H1 (cell line): ENCODE measurements at places on chromosomes 1 and 21. TPM values are rescaled to one million over a fixed set of nuclear protein-coding genes. Genes with fewer than 3 reads are reported as not detected.

DNA sequence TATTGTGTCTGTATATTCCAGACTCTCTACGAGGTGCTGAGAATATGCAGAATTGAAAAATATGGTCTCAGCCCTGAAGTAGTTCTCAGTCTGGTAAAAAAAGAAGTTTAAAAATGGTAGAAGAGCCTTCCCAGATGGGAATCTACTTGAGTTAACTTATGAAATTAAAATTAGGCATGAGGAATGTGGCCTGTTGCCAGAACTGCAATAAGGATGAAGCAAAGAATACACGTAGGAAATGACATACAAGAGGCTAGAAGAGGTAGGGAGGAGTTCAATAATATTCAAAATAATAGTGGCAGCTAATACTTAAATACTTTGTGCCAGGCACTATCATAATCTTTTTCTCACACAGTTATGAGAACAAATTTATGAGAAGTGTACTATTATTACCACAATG lies 6.3 kb downstream of the ASPM start:
- no peaks in the 10 kb centered on the region for H3K4me1 ChIP-seq
- no peak for DNase-seq
- no peak overlapping the region for H3K27ac ChIP-seq
- peaks cover 3% of the 10 kb centered on the region; the same call in 1 of the 2 replicates for H3K36me3 ChIP-seq

DNA sequence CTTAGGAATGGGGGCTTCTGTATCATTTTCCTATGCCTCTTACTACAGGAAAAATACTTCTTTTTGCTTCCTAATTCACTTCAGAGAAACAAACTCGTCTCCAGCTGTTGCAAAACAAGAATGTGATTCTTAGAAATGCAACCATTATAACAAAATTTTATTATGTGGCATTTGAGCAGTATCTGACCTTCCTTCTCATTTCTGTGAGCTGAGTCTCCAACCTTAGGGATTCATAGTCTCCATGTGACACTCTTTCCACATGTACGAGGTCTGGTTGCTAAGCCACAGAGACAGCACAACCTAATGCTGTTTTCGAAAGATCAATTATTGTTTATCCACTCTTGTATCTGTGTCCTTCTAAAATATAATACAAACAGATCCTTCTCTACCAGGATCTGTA lies 75.3 kb upstream of the RGS4 start:
- H3K27me3 ChIP-seq, result no peaks in the 10 kb centered on the region
- H3K4me1 ChIP-seq, result no peaks in the 10 kb centered on the region
- DNase-seq, result no peak

- H3K4me3 ChIP-seq, result no peak overlapping the region
- H3K27ac ChIP-seq, result no peak overlapping the region
- H3K27me3 ChIP-seq, result no peaks in the 10 kb centered on the region
- no peaks in the 10 kb centered on the region for H3K4me1 ChIP-seq
- no peaks in the 10 kb centered on the region for H3K36me3 ChIP-seq
Observed at GRCh38 chr1:65918564-65918963, 125.9 kb downstream of the PDE4B start.

GRCh38 chr1:100428160-100428559 lies 75.9 kb downstream of the CDC14A start:
- no peak for DNase-seq
- no peaks in the 10 kb centered on the region for H3K27me3 ChIP-seq
- no peak overlapping the region for H3K27ac ChIP-seq
- H3K4me1 ChIP-seq, result no peaks in the 10 kb centered on the region

- no peak overlapping the region for H3K4me3 ChIP-seq
- H3K4me1 ChIP-seq, result no peaks in the 10 kb centered on the region
- no peaks in the 10 kb centered on the region for H3K27me3 ChIP-seq
- no peak for DNase-seq
- H3K27ac ChIP-seq, result no peak overlapping the region
Observed at GRCh38 chr1:100184536-100184935, 6.5 kb upstream of the LRRC39 start.

DNA sequence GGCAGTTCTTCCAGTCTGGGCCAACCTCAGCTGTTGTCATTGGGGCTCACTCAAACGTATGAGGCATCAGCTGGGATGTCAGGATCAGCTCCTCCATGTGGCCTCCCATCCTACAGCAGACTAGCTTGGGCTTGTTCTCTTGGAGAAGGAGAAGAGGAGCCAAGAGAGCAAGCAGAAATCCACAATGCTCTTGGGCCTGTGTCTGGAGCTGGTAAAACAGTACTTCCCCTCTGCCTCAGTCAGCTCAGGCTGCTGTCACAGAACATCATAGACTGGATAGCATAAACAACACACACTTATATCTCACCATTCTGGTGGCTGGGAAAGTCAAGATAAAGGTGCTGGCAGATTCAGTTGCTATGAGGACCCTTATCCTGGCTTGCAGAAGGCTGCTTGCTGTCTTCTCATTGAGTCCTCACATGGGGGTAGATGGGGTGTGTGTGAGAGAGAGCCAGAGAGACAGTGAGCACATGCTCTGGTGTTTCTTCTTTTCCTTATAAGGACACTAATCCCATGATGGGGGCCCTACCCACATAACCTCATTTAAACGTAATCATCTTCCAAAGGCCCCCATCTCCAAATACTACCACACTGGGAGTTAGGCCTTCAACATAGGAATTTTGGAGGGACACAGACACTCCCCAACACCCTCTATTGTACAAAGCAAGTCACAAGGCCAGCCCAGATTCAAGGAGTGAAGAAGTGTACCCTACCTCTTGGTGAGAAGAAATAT lies 16.3 kb upstream of the DNAJC6 start:
- H3K27me3 ChIP-seq, result no peaks in the 10 kb centered on the region
- no peak overlapping the region for H3K4me3 ChIP-seq

The RPTN gene
- total RNA-seq, result not detected in 2 replicates

The NAV1 gene
- 42.7 and 43.6 TPM in 2 replicates for total RNA-seq

DNA sequence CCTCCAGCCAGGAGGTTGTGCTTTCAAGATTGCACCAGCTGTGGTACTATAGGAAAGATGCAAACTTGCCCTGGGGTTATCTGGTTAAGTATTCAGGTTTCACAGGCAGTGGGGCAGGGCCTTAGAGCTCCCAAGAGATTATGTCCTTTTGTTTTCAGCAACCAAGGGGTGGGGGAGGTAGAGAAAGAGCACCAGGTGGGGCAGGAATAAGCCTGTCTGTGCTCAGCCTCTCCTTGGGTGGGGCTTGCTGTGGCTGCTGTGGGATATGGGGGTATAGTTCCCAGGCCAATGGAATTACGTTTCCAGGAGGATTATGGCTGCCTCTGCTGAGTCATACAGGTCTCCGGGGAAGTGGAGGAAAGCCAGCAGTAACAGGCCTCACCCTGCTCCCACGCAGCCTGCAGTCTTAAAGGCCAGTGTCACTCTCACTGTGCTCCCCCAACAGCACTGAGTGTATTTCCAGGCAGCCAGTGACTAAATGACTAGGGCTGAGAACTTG lies 508.6 kb downstream of the RWDD3 start:
- H3K4me3 ChIP-seq, result no peak overlapping the region
- H3K27me3 ChIP-seq, result no peaks in the 10 kb centered on the region
- no peaks in the 10 kb centered on the region for H3K36me3 ChIP-seq
- H3K27ac ChIP-seq, result no peak overlapping the region
- H3K4me1 ChIP-seq, result no peaks in the 10 kb centered on the region
- DNase-seq, result no peak

The PLXNA2 gene
- 1.5 and 2.0 TPM in 2 replicates for total RNA-seq

DNA sequence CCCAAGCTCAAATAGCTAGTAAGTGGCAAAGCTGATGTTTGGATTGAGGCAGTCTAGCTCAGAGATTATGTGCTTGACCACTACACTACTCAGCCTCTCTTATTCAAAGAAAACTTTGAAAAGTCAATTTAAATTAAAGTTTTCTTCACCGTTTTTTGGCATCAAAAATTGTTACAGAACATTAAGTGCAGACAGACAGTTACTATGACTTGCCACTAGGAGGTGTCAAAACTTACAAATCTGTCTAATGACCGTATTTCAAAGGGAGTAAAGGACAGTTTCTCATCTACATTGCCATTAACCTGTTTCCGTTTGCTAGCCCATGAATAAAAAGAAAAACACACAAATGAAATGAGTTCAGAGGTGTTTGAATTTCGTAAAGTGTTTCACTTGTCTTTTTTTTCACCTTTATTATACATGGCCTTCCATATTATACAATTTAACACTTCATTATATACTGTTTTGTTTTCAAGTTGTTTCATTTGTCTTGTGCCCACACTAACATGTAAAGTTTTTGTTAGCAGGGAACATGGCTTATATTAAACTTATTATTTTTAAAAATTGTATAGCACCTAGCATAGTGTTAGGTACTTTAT lies 57.4 kb upstream of the MTF2 start:
- H3K27me3 ChIP-seq, result no peaks in the 10 kb centered on the region
- H3K27ac ChIP-seq, result no peak overlapping the region
- no peaks in the 10 kb centered on the region for H3K4me1 ChIP-seq

DNA sequence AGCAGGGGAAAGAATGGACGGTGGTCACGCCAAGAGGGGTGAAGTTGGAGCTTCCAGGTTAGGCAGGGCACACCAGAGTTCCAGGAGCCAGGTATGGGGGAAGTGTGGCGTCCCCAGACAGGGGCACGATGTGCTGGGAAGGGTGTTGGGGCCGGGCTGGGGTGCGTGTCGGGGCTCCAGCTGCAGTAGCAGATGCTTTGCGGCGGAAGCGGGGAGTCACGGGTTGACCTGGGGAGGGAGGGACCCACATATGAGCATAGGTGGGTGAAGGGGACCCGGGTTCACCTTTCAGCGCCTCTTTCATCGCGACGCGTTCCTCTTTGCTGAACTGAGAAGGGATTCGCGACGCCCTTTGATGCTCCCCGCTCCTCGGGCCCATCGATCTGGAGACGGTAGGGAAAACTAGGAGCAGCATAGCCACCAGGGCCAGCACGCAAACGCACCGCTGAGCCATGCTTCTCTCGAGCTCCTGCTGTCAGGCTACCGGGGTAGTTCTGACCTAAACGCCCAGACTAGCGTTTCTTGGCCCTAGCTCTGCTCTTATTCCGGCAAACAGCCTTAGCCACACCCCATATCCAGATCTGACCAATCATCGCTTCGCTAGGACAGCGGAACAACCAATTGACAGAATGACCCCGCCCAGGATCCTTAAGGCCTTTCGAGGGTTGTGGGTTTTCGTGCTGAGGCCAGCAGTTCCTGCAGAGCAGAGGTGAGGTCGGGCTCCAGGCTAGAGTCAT lies at the start of gene PM20D1:
Gene PM20D1, minus strand, starts transcription at position 514 of the 737 bp plus-strand sequence. Its CDS starts 60 bp downstream, at position 454.
- no peak within 1 kb of the TSS for H3K4me3 ChIP-seq
- no peak within 1 kb of the TSS for H3K27ac ChIP-seq
- H3K36me3 ChIP-seq, result no peaks in the 10 kb centered on the region
- H3K4me1 ChIP-seq, result no peaks in the 10 kb centered on the region
- H3K27me3 ChIP-seq, result no peaks in the 10 kb centered on the region; the same call in 1 of the 2 replicates

The SH2D1B gene
- total RNA-seq, result not detected in 2 replicates

GRCh38 chr1:110286564-110286963 lies 52.6 kb upstream of the RBM15 start:
- H3K27me3 ChIP-seq, result no peaks in the 10 kb centered on the region
- no peak for DNase-seq
- H3K4me3 ChIP-seq, result no peak overlapping the region
- H3K4me1 ChIP-seq, result no peaks in the 10 kb centered on the region

GRCh38 chr1:198440842-198441241 lies 99.6 kb downstream of the ATP6V1G3 start:
- H3K36me3 ChIP-seq, result no peaks in the 10 kb centered on the region
- DNase-seq, result no peak
- no peaks in the 10 kb centered on the region for H3K27me3 ChIP-seq
- H3K4me3 ChIP-seq, result no peak overlapping the region

The ADIPOR1 gene
- total RNA-seq, result 69.2 and 69.8 TPM in 2 replicates

- no peaks in the 10 kb centered on the region; the same call in 1 of the 2 replicates for H3K36me3 ChIP-seq
- no peaks in the 10 kb centered on the region for H3K4me1 ChIP-seq
- H3K27me3 ChIP-seq, result no peaks in the 10 kb centered on the region
- no peak for DNase-seq
- no peak overlapping the region for H3K27ac ChIP-seq
Observed at GRCh38 chr1:169750041-169750440, 16.2 kb upstream of the SELE start.

DNA sequence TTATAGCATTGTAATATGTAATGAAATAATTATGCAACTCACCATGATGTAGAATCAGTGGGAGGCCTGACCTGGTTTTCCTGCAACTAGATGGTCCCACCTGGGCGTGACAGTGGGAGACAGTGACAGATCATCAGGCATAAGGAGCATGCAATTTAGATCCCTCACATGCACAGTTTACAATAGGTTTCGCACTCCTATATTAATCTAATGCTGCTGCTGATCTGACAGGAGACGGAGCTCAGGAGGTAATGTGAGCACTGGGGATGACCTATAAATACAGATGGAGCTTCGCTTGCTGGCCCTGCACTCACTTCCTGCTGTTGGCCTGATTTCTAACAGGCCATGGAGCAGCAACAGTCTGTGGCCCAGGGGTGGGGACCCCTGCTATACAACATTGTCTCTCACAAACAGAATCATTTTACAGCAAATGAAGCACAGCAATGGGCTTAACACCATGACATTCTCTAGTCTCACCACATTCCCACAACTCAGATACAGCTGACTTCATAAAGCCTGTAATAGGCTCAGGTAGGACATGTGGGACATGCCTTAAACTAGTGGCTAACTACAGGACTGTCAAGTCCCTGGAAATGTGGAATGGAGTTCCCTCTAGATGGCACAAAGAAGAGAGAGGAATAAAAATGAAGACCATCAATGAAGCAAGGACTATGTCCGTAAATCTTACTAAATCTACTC lies 40.7 kb upstream of the SLC5A9 start:
- H3K4me1 ChIP-seq, result no peaks in the 10 kb centered on the region
- no peaks in the 10 kb centered on the region for H3K27me3 ChIP-seq
- no peak overlapping the region for H3K4me3 ChIP-seq

DNA sequence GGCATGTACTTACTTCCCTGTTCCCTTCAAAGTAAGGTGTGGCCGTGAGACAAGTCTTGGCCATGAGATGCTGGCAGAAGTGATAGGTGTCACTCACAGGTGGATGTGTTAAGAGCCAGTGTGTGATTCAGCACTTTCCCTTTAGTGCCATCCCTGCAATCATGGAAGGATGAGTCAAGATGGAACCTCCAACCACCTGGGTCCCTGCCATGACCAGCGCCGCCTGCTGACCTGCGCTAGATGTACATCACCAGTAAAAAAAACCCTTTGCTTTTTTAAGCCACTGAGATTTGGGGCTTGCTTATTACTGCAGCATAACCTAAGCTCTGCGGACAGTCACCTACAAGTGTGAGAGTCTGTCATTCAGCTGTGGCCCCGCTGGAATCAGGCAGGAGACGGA lies 71.7 kb downstream of the TOMM20 start:
- peaks cover 11% of the 10 kb centered on the region for H3K4me1 ChIP-seq
- DNase-seq, result no peak
- H3K27me3 ChIP-seq, result no peaks in the 10 kb centered on the region; the same call in 1 of the 2 replicates
- H3K27ac ChIP-seq, result no peak overlapping the region
- no peaks in the 10 kb centered on the region for H3K36me3 ChIP-seq
- H3K4me3 ChIP-seq, result no peak overlapping the region

DNA sequence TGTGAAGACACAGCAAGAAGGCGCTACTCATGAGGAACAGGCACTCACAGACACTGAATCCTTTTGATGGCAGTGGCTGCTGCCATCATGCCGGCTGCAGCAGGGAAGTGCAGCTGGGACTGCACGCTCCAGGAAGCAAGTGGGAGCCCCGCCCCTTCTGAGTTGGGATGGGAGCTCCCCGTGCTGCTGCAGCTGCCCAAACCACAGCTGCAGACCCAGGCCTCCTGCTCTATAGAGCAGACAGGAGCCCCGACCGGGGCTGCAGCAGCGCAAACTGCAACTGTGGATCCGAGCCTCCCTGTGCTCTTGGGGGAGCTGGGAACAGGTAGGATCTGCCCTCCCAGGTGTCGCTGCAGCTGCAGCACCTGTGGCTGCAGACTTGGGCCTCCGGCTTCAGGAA lies 65.2 kb upstream of the MARK1 start:
- no peaks in the 10 kb centered on the region for H3K36me3 ChIP-seq
- peak; percentile 69 for DNase-seq
- no peak overlapping the region for H3K27ac ChIP-seq
- H3K4me1 ChIP-seq, result no peaks in the 10 kb centered on the region; the same call in 1 of the 2 replicates

The FMO3 gene
- total RNA-seq, result not detected in 2 replicates
